ENCODE measurements at places on chromosomes 7 and 10.
A peak's percentile ranks its signal among the peaks of the same experiment; 100 is the strongest.

GRCh38 chr7:112982441-112983063 is 104.1 kb downstream of the GPR85 start:
- DNase-seq = no peak

- no peak for DNase-seq
Measured at GRCh38 chr10:120360571-120360970, 96.5 kb upstream of the PLPP4 start.

DNA sequence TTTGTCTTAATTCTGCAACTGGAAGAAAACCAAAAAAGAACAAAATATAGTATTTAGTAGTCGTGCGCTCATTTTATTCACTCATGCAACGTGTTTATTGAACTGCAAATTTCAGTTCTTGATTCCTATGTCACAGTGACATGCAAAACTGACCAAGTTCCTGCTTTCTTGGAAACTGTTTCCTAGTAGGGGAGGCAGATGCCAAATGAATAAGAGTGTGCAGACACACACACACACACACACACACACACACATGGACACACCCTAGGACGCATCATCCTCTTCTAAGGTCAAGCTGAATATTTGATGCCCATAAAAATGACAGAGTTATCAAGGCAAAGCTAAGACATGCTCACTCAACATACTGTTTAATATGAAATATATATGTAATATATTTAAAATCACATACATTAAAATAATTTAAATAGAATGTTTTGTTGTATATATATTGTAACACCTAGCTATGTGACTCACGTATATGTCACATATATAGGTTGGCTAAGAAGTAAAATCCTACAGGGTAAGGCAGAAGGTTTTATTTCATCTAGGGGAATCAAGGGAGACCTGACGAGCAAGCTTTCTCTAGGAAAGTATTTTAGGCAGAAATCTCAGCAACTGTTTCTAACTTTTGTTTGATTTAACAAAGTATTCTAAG is 79.6 kb downstream of the SVIL start:
- DNase-seq = no peak

DNA sequence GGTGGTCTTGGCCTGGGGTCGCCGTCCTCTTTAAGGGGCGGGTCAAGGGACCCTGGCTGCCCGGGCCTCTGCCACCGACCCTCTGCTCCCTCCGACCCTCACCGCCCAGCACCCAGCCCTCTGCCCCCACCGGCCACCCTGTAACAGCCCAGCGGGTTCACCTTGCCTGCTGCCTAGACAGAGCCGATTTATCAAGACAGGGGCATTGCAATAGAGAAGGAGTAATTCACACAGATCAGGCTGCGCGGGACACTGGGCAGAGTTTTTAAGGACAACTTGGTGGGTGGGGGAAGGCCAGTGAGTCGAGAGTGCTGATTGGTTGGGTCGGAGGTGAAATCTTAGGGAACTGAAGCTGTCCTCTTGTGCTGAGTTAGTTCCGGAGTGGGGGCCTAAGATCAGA is 779 bp upstream of the ADCK2 start:
- no peak for DNase-seq

- no peak for DNase-seq
Measured at GRCh38 chr7:90759710-90760109, 163.6 kb downstream of the CDK14 start.

DNA sequence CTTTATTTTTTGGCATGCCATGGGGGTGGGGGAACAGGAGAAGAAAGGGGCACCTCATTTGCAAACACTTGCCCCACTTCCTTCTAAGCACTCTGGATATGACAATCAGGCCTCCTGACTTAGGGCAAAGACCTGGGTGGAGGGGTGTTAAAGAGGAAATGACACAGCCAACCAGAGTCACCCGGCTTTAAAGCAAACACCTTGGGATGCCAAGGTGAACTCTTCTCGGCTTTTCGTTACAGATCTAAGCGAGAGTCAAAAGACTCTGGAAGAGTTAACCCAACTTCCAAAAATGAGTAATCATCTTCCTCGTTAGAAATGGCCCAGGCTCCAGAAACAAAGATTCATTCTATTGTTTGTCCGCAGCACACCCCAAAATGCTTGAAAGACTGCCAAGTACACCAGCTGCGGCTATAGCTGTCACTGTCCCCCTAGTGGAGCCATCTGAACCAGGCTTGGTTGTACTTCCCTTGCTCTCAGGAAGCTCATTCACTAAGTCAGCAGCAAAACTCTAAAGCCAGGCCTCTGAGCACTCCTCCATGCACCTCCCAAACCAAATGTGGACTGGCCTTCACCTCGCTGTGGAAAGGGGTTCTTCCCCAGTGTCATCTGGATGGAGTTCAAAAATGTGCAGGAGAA is 24.8 kb downstream of the FAM53B start:
- peak; percentile 85 for DNase-seq

DNA sequence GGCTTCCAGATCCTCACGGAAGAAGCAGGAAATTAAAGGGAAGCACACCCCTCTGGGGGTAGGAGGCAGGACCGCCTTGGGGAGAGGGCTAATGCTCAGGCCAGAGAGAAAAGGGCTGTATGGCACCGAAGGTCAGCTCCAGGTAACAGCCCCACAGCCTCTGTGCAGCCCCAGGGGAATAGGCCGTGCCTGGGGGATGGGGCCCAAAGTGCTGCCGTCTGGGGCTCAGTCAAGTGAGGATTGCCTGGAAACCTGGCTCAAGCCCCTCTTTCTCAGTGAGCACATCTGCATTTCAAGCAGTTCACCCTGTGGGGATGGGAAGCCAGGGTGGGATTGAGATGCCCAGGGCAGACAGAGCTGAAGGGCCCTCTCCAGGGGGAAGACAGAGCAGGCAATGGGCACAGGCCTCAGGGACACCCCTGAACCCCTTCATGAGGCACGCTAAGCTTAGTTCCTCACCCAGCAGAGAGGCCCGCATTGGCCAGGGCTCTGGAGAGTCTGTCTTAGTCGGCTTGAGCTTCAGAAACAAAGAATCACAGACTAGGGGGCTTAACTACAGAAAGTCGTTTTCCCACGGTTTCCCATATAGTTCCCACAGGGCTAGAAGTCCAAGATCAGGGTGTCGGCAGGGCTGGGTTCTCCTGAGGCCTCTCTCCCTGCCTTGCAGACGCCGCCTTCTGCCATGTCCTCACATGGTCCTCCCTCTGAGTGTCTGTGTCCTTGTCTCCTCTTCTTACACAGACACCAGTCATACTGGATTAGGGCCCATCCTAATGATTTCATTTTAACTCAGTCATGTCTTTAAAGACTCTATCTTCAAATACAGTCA is 118.2 kb downstream of the PTPN20 start:
- peak; percentile 3 for DNase-seq

DNA sequence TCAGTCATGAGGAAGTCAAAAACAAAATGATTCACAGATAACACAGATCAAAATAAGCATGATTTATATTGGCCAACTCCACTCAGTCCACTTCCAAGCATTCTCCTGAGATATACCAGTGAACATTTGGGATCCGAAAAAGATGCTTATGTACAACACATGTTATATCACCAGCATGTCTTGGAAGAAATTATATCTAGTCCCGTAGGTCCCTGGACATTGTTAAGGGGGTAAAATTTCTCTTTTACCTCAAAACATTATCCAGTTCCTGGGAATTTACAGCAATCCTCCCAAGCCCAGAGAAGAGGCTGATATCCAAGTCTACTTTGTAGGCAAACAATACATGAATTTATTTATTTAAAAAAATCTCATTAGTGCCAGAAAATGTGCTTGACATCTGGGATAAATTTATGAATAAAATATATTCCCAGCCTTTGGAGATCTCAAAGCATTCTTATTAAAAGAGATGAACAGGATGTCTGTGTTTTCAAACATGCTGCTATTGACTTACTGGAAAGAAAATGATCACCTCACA is 582.2 kb upstream of the ZWINT start:
- DNase-seq = no peak

GRCh38 chr10:123795846-123796590 is 95.6 kb downstream of the CPXM2 start:
- peak; percentile 6 for DNase-seq

GRCh38 chr10:82574081-82574480 is 699.1 kb downstream of the NRG3 start:
- no peak for DNase-seq

- DNase-seq = no peak
Measured at GRCh38 chr10:103397191-103397825, 882 bp downstream of the PDCD11 start.

DNA sequence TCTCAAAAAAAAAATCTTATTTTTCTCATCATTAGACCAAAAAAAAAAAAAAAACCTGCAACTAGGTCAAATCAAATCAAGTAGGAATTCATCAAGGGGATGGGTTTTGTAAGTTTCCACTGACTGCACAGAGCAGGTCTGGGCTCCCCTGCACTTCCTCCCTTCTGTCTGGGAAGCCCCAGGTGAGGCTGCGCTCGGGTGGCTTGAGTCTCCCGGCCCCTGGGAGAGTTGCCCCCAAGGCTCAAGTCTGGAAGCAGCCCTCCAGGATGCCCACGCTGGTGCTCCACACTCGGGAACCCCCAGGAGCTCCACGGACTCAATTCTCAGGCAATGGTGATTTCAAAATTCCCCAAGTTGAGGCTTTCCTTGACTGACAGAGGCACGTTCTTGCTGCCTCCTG is 41.7 kb upstream of the RBM33 start:
- no peak for DNase-seq

- no peak for DNase-seq
Measured at GRCh38 chr10:125283191-125283835, 123.0 kb upstream of the CTBP2 start.

GRCh38 chr7:140977741-140978140 is 37.0 kb downstream of the MRPS33 start:
- DNase-seq = no peak

DNA sequence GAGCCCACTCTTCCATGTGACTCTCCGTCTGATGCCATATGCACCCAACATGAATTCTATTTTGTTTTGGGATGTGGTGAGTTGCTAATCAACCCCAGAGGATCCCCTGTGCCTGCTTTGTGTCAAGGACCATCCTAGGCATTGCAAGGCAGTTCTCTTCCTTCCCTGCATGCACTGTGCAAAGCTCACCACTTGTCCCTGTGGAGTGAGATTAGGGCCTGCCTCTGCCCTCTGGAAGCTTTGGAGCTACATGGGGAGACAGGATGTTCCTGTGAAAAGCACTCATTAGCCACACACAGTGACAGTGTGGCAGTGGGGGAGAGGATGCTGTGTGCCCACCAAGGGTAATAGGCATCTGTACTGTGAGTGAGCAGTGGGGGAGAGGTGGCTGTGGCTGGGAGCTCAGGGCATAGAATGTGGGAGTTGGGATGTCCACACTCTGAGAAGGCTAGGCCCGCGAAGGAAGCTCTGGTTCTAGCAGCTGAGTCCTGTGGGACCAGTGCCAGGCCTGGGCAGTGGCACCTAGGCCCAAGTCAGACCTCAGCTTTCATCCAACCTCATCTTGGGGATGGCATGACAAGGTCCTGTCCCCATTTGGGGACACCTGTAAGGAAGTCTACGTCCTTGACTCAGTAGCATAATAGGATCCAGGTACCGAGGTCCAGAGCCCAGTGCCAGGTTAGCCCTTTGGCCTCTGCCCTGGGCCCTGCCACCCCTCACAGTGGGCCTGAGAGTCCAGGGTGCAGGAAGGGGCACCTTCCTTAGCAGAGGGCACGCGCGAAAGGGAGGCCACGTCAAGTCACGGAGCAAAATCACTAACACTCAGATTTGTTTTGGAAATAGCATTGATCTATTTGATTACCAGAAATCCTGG is 6.6 kb downstream of the ADRA2A start:
- DNase-seq = peak; percentile 38

- DNase-seq = no peak
Measured at GRCh38 chr10:130021383-130021950, 57.4 kb upstream of the EBF3 start.

- DNase-seq = no peak
Measured at GRCh38 chr7:70660154-70660818, 471.7 kb upstream of the GALNT17 start.

- DNase-seq = no peak
Measured at GRCh38 chr7:140033036-140033435, 29.7 kb downstream of the PARP12 start.

GRCh38 chr10:34666008-34666704 is 148.9 kb downstream of the PARD3 start:
- DNase-seq = peak; percentile 61

DNA sequence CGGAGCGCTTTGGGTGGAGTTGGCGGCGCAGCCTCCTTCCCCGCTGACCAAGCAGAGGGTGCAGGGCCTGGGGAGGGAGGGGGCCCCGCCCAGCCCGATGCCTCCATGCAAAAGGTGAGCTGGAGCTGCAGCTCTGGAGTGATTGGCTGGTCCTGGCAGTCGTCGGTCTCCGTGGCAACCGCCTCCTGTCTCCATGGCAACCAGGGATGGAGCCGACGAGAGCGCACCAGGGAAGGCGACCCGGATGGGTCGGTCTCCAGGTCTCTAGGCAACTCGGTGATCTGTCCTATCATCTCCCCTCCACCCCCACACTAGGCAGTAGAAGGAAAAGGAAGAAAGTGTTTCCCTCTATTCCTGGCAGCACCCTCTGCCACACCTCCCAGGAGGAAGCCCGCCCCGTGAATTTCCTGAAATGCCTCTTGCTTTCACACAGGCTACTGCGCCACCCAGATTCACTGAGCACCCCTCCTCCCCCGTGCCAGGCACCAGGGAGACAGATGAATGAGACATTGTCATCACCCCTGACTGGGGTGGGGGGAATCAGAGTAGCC is 647 bp upstream of the NACAD start:
- DNase-seq = peak; percentile 68

- DNase-seq = peak; percentile 75
Measured at GRCh38 chr10:91251430-91252056, 31.1 kb downstream of the PCGF5 start.

GRCh38 chr7:20327055-20327454 is 3.6 kb upstream of the ITGB8 start:
- no peak for DNase-seq

DNA sequence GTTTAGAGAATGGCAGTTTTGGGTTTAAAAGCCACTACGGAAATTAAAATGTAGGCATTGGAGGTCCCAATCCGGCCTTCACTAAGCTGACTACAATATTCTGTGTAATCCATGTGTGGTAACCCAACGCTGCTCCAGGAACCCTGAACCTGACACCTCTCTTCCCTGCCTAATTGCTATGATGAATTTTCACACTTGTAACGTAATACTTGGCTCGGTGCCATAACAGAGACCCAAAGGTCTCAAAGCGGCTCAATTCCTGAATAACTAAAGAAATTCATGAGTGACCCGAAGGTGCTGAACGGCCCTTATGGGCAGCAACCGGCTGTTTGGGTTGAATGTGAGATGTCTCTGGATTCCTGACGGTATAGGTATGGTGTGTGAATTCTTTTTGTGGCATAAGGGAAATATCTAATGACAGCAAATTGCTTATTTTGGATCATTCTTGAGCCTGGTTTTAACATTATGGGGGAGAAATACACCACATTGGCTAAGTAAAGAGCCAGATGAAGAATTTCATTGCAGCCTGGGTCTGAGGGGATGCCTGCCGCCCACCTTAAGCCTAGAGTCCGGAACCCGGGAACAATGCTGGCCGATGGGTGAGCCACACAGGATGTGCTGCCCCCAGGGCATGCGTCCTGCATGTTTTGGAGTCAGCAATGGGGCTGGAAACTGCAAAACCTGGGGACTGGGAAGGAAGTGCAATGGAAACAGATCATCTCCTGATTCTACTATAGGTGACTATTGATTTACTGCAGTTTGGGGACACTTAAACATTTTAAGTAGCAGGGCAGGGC is 69.7 kb upstream of the FZD8 start:
- DNase-seq = no peak

Measured in adrenal gland (tissue), 19 donors.